ENCODE measurements at places on chromosomes 4 and X.

GRCh38 chrX:115189110-115189509 lies at the start of gene RBMXL3:
Gene RBMXL3, plus strand, starts transcription at chrX:115189410. Its CDS starts 32 bp downstream, at chrX:115189442.
- no peak for DNase-seq

- DNase-seq: no peak
Measured at GRCh38 chrX:43527801-43528200, 128.3 kb upstream of the MAOA start.

- no peak for DNase-seq
Measured at GRCh38 chr4:56686537-56687231, 5.6 kb upstream of the HOPX start.

DNA sequence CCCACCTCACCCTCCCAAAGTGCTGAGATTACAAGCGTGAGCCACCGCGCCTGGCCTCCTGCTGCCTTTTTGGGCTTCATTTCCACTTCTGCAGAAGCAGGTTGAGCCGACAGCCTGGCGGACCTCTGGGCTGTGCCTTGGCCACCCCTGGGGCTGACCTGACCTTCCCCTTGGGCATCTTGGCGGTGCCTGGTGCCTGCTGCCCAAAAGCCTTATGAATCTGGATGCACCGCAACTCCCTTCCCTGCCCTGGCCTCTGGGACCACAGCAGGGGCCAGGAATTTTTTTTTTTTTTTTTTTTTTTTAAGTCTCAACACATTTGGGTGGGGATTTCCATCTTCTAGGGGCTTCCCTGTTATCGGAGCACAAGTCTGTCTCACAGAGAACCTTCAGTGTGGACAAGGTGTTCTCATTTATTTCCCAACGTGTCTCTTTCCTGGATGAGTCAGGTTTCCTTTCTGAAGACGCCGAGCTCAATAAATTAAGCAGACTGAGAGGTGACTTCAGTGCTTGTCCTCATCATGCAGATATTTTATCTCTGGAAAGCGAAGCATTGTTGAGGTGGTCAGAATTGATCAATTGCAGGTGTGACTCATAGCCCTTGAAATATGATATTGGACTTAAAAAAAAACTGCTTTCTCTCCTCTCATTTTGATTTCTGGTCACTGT lies 79.7 kb downstream of the SHROOM2 start:
- DNase-seq: no peak

- no peak for DNase-seq
Measured at GRCh38 chr4:78014889-78015886, 41.9 kb upstream of the FRAS1 start.

GRCh38 chrX:66674506-66674905 lies 35.6 kb upstream of the EDA2R start:
- DNase-seq: no peak

Data from H4 (cell line).